ENCODE measurements at places on chromosomes 11 and 22.
A peak's percentile ranks its signal among the peaks of the same experiment; 100 is the strongest.

DNA sequence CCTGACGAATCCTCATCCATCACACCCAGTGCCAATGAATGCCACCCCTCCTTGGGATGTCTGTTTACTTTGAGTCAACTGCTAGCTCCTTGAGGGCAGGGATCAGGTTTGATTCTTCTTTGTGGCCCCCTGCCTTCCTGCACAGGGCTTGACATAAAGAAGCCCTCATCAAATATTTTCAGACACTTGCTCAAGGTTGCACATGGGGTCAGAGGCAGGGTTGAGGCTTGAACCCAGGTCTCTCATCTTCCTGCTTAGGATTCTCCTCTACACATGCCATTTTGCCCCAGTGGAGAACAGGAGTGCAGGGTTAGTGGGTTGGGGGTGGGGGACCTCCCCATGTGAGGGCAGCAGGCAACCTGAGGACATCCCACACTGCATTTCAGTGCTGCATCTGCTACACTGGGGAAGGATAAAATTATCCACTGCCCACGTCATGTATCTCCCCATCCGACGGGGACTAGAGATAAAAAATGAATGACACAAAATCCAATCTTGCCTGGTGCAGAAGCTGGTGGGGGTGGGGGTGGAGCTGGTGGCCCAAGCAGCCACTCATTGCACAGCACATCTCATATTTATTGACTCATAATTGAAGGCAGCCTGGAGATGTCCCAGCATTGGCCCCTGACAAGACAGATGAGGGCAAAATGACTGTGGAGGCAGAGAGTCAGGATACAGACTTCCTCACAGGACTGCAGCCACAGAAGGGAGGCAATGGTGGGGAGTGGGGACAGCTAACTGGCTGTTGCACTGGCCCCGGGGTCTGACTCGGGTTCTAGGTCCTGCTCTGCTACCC, 41.3 kb downstream of the NEU3 start:
- no peak for DNase-seq

DNA sequence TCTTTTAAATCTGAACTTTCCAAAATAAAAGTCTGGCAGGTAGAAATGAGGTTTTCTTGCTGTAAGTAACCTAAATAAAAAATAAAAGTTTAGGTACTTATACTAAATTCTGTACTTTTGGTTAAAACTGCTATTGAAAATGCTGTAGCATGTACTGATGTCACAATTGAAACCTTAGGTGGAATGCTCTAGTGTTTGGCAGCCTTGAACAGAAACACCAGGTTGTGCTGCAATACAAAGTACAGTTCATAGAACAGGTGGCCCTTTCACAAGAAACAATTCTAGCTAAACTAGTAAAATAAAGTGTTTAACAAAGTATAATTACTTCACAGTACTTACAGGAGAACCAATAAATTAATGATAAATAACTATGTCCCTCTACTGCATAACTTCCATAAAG, 25.1 kb downstream of the NPAT start:
- peak; percentile 12 for DNase-seq

GRCh38 chr11:122031813-122032212, 84.2 kb downstream of the BLID start:
- DNase-seq: no peak

- DNase-seq: no peak
Measured at GRCh38 chr22:24471570-24471969, 23.6 kb upstream of the UPB1 start.

GRCh38 chr11:126573325-126573978, 218.0 kb downstream of the ST3GAL4 start:
- DNase-seq: no peak

DNA sequence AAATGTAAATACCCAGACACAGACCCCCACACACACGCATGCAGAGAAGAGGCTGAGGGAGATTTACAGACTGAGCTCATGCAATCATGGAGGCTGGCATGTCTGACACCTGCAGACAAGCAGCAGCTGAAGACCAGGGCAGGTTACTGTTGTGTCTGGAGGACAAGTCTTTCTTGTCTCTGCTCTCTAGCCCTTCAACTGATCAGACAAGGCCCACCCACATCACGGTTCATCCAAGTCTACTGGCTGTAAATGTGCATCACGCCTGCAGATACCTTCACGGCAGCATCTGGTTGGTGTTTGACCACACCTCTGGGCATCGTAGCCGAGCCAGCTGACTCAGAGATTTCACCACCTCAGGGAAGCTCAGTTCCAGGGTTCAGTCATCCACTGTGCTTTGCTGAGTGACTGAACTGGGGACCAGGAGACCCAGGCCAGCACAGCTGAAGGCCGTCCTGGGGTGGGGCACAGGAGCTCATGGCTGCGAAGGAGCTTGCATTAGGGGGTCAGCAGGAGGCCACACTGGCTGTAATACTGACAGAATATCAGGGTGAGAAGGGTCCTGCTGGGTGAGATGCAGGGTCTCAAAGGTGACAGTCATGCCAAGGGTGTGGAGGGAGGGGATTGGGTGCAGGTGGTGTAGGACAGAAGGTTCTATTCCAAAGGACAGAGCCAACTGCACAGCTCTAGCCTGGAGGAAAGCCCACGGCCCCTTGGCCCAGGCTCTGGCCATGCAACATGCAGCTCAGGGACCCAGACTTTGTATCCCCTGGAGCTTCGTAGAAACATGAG, 304.9 kb downstream of the BRD1 start:
- DNase-seq: no peak

- no peak for DNase-seq
Measured at GRCh38 chr11:117479372-117479771, 151.7 kb downstream of the CEP164 start.

DNA sequence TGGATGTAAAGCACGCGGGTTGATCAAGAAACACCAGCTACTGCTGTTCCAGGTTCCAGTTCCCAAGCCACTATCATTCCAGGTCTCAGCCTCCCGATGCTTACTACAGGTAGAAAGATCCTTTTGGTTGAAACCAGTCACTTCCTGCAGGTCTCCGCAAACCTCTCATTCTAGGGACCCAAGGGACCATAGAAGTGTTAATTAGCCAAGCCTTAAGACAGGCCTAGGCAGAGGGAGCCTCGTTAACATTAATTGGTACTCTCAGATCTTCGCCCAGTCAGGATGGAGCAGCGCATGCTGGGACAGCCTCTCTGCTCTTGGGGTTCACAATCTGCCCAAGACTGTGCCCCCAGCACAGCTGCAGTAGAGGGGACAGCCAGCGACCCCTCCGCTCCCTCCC, 11.2 kb upstream of the OAF start:
- DNase-seq: no peak

DNA sequence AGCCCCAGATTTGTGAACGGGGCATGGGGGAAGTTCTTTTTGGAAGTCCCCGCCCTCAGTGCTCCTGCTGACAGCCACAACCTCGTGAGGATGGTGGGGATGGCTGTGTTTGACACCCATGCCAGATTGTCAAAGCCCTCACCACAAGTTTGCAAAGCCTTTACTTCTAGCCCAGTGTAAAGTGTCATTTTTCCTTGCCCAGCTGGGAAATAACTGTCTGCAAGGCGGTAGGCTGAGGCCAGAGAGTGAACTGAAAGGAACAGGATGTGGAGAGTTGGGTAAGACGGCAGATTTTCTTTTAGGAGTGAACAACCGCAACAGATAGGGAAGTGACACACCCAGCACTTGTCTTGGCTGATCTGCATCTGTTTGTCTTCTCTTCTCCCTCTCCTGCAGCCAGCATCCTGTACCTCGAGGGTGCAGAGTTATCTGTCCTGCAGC, 13.6 kb downstream of the IL17RA start:
- no peak for DNase-seq

GRCh38 chr22:35349368-35349703, 31.6 kb upstream of the HMOX1 start:
- no peak for DNase-seq

DNA sequence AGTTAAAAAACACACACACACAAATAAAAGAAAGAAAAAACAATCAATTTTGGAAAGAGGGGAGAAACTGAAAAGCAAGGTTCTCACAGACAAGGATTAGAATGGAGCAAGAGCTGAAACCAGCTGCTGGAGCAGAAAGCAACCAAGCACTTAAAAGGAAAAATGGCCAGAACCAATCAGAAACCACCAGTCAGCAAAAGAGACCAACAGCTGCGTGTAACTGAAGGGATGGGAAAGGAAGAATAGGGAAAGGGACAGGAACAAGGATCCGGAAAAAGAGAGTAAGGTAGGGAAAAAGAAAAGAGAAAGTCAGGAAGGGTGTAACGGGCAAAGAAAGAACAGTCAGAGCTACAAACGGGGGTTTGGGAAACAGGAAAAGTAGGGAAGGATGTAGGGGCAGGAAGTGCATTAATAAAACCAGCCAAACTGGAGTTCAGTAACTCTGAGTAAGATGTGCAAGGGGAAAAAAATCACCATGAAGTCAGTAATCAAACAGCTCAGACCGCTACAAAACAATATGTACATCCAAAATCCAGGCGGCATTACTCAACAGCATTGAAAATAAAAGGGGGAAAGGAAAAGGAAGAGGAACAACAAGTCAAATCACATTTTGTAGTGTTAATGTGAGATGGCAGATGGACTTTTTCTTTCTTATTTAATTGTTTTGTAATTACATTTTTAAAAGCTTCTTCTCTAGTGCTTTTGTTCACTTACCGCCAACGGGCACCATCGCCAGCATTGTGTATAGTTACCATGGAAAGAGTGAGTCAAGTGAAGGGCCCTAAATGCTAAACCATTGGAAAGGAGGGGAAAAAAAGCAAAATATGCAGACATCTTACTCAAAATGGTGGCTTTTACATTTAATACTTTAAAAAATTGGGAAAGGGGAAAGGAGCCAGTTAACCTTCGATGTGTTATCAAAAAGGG, 49.2 kb downstream of the APOL5 start:
- no peak for DNase-seq

- no peak for DNase-seq
Measured at GRCh38 chr11:80649186-80649585, 1208.4 kb upstream of the TENM4 start.

DNA sequence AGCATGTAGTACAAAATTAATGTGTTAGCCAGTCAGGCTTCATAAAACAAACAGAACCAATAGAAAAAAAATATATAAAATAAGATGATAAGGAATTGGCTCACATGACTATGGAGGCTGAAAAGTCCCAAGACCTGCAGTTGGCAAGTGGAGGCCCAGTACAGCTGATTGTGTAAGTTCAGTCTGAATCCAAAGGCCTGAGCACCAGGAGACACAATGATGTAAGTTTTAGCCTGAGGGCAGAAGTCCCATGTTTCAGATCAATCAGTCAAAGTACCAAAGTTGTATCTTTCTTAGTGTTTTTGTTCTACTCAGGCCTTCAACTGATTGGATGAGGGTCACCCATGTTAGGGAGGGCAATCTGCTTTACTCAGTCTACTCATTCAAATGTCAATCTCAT, 14.3 kb upstream of the OR10D3 start:
- no peak for DNase-seq

- DNase-seq: no peak
Measured at GRCh38 chr11:70585236-70585545, 186.9 kb downstream of the CTTN start.

- DNase-seq: no peak
Measured at GRCh38 chr11:48004456-48004855, 24.1 kb downstream of the PTPRJ start.

DNA sequence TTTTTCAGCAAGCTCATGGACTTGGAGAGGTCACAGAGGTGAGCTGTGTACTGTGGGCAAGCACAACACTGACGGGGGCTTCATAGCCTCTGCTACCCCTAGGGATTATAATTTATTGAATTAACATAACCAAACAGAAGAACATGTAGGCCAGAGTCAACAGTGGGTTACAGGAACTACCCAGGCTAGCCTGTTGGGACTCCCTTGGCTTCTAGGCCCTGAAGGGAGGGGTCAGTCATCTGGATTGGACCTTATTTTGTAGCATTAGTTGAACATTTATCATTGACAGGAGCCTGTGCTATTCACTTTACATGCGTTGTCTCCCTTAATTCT, 56.9 kb downstream of the KREMEN1 start:
- no peak for DNase-seq

DNA sequence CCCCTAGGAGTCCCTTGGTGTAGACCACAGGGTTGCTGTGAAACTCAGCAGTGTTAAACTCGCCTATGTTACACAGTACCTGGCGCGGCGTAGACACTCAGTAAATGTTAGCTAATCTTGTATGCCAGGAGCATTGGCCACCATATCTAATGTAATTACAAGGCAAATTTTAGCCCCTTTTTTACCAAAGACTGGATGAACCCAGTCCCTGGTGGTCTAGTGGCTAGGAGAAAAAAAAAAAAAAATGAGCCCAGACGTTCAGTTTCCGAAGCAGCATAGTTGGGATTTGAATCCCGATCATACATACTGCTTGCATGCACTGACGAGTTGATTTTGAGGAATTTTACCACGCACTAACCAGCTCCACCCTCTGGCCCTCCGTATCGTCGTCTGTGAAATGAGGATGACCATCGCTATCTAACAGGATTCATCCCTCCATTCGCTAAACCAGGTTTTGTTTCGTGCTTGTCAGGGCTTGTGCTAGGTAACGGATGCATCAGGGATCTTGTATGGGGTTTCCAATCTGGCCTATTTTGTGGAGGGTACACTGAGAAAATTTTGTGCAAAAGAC, 688 bp downstream of the PTS start:
- DNase-seq: no peak

GRCh38 chr22:21589396-21589795, 21.9 kb downstream of the UBE2L3 start:
- DNase-seq: no peak

DNA sequence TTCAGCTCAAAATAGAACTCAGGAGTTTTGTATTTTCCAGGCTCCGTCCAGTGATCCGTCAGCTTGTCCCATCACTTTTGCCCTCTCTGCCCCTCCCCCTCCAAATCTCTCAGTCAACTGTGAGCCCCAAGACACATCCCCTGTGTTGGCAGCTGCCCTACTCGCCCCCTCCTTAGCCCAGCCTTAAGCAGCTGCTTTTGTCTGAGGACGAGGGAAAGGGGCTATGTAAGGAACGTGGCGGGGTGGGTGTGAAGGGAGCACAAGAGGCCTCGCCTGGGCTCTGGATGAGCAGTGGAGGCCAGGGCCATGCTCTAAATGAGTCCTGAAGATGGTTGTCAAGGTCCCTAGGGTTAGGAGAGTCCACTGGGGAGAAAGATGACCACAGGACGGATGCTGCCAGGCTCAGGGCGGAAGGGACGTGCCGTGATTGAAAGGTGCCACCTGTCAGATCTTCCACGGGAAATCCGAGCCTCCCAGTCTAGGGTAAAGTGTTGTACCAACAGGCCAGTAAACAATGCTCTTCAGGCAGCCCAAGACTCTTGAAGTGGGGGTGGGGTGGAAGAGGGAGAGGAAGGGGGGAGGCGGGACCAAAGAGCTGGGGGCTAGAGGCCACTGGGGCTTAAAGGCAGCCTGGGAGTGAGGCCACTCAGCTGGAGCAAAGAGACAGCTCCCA, at the start of gene SMTNL1:
SMTNL1 (plus strand) TSS at position 649 of the 673 bp plus-strand sequence. CDS start 5,048 bp downstream, outside the sequence.
- DNase-seq: no peak

- no peak for DNase-seq
Measured at GRCh38 chr11:119229741-119230140, 23.6 kb downstream of the CBL start.

- DNase-seq: no peak
Measured at GRCh38 chr22:47166446-47167016, 404.1 kb downstream of the TBC1D22A start.

GRCh38 chr22:20550851-20551744, 43.7 kb downstream of the MED15 start:
- DNase-seq: no peak
